Kidney tubule cell (primary cell): ENCODE measurements at places on chromosomes 5 and 9.

GRCh38 chr9:21443849-21444625, 3.8 kb downstream of the IFNA1 start:
- DNase-seq, result no peak

GRCh38 chr9:12774861-12775678, at the start of gene LURAP1L:
TSS of gene LURAP1L (plus strand) at chr9:12775020. CDS start at chr9:12775716, 696 bp downstream.
- DNase-seq, result peak; percentile 83

- DNase-seq, result no peak
Measured at GRCh38 chr5:64838803-64839202, 70.1 kb downstream of the CWC27 start.

GRCh38 chr5:168314735-168315411, 23.4 kb downstream of the WWC1 start:
- DNase-seq, result peak; percentile 99

GRCh38 chr5:39650008-39650762, 225.4 kb upstream of the DAB2 start:
- DNase-seq, result no peak

- DNase-seq, result no peak
Measured at GRCh38 chr5:65880496-65881072, 45.8 kb upstream of the ERBIN start.

GRCh38 chr5:153096381-153096780, 394.1 kb upstream of the GRIA1 start:
- DNase-seq, result no peak

DNA sequence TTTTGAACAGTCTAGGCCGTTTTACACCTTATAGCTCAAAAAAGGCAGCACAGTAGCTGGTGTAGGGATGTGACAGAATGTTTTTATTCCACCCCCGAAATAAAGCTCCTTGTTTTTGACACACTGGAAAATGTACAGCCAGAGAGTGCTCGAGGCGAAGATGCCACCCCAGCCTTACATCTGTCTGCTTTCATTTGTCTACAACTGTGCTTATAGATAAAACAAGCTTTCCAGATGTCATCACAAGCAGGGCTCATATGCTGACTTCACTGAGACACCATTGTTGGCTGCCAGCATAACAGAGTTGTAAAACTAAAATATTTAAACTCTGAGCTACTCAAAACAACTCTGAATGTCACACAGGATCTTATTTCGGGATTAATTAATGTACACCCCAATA, 386.3 kb downstream of the BNC2 start:
- DNase-seq, result no peak

DNA sequence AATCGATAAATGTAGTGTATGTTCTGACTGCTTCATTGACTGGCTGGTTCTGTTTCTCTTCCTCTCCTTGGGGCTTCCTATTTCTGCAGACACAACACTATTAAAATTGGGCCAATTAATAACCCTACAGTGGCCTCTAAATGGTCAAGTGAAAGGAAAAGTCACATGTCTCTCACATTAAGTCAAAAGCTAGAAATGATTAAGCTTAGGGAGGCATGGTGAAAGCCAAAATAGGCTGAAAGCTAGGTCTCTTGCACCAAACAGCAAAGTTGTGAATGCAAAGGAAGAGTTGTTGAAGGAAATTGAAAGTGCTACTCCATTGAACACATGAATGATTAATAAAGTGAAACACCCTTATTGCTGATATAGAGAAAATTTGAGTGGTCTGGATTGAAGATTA, 58.2 kb downstream of the CCNH start:
- DNase-seq, result peak; percentile 55

- no peak for DNase-seq
Measured at GRCh38 chr5:104084896-104085295, 522.3 kb upstream of the NUDT12 start.

DNA sequence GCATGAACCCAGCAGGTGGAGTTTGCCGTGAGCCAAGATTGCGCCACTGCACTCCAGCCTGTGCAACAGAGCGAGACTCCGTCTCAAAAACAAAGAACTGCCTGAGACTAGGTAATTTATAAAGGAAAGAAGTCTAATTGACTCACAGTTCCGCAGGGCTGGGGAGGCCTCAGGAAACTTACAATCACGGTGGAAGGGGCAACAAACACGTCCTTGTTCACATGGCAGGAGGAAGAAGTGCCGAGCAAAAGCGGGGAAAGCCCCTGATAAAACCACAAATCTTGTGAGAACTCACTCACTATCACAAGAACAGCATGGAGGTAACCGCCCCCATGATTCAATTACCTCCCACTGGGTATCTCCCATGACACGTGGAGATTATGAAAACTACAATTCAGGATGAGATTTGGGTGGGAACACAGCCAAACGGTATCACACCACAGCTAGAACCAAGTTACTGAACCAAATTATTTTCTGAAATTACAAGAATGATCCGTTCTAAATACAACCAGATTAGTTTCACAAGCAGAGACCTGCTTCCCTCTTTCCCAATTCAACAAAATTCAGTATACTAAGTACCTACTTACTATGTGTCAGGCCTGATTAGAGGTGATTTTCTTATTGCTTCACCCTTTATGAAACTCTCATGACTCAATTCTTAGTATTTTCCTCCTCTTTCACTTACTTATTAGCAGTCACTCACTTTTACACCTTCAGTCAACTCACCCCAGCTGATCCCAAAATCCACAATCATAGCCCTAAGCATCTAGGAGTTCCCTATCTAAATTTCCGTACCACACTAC, 8.4 kb downstream of the UBTD2 start:
- peak; percentile 97 for DNase-seq

GRCh38 chr5:81626524-81626923, 124.4 kb downstream of the SSBP2 start:
- DNase-seq, result peak; percentile 92

DNA sequence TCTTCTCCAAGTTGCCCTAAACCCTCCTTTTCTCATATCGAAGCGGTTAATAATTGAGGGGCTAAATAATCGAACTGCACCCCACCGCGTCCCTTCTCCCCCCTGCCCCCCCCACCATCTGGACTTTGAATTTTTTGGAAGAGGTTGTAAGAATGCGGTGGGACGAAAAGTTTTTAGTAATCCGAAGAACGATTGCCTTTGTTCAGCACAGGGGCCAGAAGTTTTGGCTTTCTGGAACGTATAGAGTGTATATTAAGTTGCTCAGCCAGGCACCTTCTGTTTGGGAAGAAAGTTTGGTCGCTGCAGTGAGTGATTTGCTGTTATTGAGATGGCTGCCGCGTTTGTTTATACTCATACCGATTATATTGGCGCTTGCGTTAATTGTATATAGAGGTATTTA, 518 bp downstream of the ERBIN start:
- peak; percentile 20 for DNase-seq
